ENCODE measurements at places on chromosomes 5 and 9.

DNA sequence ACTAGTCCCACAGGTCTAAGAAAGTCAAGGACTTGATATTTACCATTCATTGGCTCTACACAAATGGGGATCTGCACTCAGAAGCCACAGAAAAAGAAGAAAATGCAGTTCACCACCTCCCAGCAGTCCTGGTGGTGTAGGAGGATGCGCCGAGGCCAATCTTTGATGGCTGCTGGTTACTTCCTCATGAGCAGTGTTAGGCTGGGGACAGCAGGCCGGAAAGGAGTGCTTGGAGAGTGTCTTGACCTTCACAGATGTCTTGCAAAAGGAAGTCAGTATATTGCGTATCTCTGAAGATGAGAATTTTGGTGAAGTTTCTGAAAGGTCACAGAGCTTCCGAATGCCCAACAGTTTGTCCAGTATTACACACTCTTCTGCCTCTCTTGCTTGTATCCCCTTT, 597.0 kb downstream of the EBF1 start:
- DNase-seq: no peak

DNA sequence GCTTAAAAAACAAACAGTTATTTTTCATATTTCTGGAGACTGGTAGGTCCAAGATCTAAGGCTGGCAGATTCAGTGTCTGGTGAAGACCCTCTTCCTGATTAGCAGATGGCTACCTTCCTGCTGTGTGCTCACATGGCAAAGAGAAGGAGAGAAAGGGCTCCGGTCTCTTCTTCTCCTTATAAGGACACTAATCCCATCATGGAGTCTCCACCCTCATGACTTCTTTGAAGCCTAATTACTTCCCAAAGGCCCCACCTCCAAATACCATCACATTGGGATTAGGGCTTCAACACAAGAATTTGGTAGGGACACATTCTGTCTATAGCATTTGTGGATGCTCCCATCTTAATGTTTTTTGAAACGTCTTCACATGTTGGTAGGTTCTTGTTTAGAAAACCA, 391.1 kb downstream of the TMEM161B start:
- DNase-seq: no peak

GRCh38 chr5:89267788-89268187, 384.8 kb upstream of the MEF2C start:
- DNase-seq: no peak

GRCh38 chr5:180099733-180100611, 28.4 kb upstream of the RNF130 start:
- DNase-seq: no peak
